T-helper 1 cell treated with Interleukin-12 subunit alpha and Interleukin-12 subunit beta and Interleukin-4 antibody, amounts not matched to agents 30 ng/mL and 1 ng/mL, for 36 hours (primary cell): ENCODE measurements at places on chromosomes 7 and 10. TPM values are rescaled to one million over a fixed set of nuclear protein-coding genes. Genes with fewer than 3 reads are reported as not detected.

SPAG6 gene
- 0.96 and 1.3 TPM in 2 replicates for total RNA-seq

FEZF1 gene
- not detected in 2 replicates for total RNA-seq

ASB10 gene
- total RNA-seq: not detected in 2 replicates

HMX3 gene
- not detected in 2 replicates for total RNA-seq

C10orf53 gene
- not detected in 2 replicates for total RNA-seq

TMEM236 gene
- 0.02 and 0.07 TPM in 2 replicates for total RNA-seq

PLXNA4 gene
- total RNA-seq: 5.9 and 7.8 TPM in 2 replicates
